Foreskin fibroblast (primary cell): ENCODE measurements at places on chromosomes 7 and 10.

DNA sequence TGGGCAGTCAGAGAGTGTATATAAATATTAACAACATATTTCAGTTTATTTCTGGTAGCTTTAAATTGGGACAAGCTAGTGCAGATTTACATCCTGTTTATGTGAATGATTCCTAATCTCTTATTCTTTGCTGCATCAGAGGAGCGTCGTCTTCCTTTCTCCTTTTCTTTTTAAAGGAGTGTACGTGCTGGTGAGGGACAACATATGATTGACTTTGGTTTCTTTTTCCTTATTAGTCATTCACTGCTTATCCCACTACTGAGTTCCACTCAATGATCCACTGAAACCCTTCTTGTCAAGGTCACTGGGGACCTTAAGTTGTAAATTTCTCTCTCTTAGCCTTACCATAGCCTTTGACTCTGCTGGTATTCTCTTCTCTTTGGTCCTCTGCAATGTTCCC, 116.3 kb downstream of the EXOC4 start:
- no peak for DNase-seq

DNA sequence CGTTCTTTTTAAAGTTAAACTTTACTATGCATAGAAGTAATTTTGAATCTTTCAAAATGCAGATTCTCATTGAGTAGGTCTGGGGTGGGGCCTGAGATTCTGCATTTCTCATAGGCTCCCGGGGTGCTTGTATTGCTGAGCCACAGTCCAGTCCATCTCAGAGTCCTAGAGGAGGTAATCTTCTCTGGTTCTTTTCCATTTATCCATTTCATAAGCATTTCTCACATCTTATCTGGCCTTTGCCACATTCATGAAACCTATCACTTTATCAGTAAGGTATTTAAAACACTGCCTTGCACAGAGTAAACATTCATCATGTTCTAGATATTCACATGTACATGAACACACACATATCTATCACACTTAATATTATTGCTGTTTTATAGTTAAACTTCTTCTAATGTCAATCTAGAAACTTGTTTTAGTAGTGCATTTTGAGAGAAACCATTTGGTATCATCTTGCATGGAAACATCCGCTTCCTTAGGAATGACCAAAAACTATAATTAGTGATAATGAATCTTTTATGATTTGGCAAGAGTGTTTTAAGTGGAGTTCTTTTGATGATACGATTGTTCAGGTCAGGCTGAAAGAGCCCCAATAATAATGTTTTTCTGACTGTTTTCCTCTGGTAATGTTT, 12.0 kb downstream of the GNAI1 start:
- peak; percentile 6 for DNase-seq

DNA sequence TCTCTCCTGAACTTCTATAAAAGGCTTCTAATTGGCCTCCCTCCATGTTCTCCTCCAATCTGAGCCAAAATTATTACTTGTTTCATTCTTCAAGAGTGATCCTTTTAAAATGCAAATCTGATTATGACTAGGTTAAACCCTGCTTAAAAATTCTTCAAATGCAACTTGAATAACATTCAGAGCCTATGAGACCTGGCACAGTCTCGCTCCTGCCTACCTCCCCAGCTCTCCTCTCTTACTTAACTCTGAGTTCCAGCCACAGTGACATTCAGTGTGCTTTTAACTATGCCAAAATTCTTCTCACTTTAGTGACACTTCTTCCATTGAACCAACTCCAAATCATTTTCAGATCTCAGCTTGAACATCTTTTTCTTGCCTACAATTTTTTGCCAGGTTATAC, 68.8 kb downstream of the TMEM168 start:
- peak; percentile 4 for DNase-seq

DNA sequence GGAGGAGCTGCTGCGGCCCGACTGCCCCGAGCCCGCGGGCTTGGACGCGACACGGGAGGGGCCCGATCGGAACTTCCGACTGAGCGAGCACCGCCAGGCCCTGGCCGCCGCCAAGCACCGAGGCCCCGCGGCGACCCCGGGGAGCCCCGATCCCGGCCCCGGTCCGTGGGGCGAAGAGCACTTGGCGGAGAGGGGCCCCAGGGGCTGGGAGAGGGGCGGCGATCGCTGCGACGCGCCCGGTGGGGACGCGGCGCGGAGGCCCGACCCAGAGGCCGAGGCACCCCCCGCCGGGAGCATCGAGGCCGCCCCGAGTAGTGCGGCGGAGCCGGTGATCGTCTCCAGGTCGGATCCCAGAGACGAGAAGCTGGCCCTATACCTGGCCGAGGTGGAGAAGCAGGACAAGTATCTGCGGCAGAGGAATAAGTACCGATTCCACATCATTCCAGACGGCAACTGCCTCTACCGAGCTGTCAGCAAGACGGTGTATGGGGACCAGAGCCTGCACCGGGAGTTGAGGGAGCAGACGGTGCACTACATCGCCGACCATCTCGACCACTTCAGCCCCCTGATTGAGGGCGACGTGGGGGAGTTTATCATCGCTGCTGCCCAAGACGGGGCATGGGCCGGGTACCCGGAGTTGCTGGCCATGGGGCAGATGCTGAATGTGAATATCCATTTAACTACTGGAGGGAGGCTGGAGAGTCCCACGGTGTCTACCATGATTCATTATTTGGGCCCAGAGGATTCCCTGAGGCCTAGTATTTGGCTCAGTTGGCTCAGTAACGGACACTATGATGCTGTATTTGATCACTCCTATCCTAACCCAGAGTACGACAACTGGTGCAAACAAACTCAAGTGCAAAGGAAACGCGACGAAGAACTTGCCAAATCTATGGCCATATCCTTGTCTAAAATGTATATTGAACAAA, 1.4 kb downstream of the OTUD1 start:
- DNase-seq, result peak; percentile 24
